Midbrain (tissue), 1 donor: ENCODE measurements at places on chromosomes 16 and 17.
A peak's percentile ranks its signal among the peaks of the same experiment; 100 is the strongest.

DNA sequence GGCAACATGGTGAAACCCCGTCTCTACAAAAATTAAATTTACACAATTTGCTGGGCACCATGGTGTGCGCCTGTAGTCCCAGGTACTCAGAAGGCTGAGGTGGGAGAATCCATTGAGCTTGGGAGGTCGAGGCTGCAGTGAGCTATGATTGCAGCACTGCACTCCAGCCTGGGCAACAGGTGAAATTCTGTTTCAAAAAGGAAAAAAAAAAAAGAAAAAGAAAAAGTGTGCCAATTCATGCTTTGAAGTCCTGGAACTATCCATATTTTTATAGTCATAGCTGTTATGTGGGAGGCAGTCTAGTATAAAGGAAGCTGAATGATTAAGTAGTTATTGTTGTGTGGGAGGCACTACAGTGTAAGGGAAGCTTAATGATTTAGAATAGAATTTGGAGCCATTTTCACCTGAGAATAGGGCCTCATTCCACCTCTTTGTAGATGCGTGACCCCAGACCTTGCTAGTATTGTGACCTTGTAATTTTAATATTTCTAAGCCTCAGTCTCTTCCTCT, 31.6 kb downstream of the IQCK start:
- DNase-seq: no peak

- DNase-seq: no peak
These were observed 46.6 kb downstream of the PLD6 start for GRCh38 chr17:17159571-17159970.

DNA sequence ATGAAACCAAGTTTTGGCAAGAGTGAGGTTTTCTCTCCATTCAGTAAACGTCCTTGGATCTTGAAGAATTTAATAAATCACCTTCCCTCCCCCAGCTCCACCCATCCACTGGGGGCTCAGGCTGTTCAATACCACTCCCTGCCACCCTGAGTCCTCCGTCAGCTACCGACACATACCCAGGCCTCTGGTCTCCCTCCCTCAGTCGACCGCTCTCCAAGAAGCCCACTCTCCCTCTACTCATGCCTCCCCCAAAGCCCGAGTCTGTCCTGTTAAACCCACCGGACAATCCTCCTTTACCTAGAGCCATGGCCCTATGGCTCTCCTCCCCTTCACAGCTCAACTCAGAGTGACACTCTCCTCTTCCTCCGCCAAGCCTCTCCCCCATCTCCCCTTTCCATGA, 19.7 kb upstream of the SLC4A1 start:
- no peak for DNase-seq

GRCh38 chr17:7883781-7884386, 4.7 kb upstream of the CHD3 start:
- DNase-seq: no peak

GRCh38 chr17:49995055-49995738, at the start of gene DLX3:
Gene DLX3 (minus strand): TSS chr17:49995224. CDS start chr17:49994998, 226 bp downstream.
- DNase-seq: no peak

DNA sequence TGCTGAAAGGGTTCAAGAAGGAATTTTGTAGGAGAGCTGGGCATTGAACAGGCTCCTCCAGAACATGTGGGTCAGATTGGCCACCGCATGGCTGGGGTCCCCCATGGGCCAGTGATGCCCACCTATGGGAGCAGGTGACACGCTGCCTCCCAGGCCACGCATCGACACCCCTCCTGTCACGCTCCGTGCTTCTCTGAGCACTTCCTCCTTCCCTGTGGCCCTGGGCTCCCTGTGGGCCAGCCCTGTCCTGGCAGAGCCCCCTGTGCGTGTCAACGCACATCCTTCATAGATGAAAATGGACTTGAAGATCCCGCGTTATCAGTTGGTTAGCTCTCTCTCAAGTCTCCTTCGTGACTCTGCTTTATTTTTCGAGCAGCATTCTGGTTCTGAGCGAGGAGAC, 160.3 kb downstream of the RPTOR start:
- DNase-seq: no peak

- no peak for DNase-seq
These were observed 14.7 kb upstream of the TVP23A start for GRCh38 chr16:10833271-10833670.

GRCh38 chr16:86193528-86194193, 294.7 kb downstream of the IRF8 start:
- no peak for DNase-seq

DNA sequence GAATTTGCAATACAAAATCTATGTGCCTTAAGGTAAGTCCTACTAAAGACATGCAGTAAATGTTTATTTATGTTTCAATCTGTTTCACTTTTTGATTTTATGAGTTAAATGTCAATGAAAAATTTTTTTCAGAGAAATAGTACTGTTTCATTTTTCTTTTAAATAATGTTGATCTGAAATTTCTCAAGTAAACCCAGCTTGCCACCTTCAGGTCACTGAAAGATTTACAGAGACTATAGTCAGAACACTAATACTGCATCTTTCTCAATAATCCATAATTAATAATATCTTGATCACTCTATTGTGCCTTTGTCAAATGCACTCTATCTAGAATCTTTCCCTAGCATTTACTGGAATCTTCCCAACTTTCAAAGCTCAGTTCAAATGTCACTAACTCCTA, 6.5 kb upstream of the DHX40 start:
- no peak for DNase-seq

GRCh38 chr16:87581857-87582215, 20.5 kb upstream of the JPH3 start:
- no peak for DNase-seq

- DNase-seq: peak; percentile 97
These were observed at the start of gene RPAIN for GRCh38 chr17:5419959-5420653. Gene RPAIN (plus strand): TSS chr17:5420182. CDS start chr17:5420211, 29 bp downstream.

- DNase-seq: no peak
These were observed 655 bp upstream of the NPTX1 start for GRCh38 chr17:80476877-80477646.

DNA sequence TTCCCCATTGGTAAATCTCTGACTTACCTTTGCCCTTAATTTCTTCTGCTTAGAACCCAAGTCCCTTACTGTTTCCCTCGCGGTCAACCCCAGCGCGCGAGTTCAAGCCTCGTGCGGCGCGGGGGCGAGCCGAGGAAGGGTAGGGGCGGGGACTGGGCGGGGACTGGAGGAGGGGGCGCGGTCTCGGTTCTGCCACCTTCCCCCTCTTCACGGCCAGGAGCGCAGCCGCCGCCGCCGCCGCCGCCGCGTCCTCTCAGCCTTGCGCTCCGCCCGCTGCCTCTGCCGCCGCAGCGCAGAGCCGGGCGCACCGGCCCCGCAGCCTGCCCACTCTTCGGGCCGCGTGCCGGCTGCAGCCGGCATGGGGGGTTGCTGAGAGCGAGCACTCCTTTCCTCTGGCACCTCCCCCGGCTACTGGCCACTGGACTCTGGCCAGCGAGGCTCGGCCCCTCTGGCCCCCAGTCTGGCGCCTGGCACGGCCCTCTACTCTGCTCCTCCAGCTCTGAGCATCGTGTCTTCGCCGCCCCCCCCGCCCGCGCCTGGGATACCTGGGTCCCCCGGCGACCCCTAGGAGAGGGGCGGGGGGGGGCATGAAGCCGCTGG, at the start of gene RAPGEFL1:
TSS of gene RAPGEFL1 (plus strand) at position 196 of the 600 bp plus-strand sequence. CDS start at position 588, 392 bp downstream.
- DNase-seq: peak; percentile 37

- no peak for DNase-seq
These were observed 44.3 kb downstream of the MPRIP start for GRCh38 chr17:17086585-17086984.

DNA sequence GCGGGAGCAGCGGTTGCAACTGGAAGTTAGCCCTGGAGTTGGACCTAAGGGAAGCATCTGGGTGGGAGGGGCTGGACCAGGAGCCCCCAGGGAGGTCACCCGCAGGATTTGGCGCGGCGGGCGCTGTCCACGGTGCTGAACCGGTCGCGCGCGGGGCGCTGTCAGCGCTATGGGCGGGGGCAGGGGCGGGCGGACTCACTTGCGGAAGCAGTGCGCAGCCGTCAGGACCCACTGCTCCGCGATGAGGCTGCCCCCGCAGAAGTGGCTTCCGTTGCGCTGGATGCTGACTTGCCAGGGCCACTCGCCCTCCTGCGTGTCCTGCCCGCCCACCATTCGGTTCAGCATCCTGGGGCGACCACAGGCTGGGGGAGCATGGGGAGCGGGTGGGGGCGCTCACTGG, 4.5 kb downstream of the PRSS27 start:
- DNase-seq: peak; percentile 14

DNA sequence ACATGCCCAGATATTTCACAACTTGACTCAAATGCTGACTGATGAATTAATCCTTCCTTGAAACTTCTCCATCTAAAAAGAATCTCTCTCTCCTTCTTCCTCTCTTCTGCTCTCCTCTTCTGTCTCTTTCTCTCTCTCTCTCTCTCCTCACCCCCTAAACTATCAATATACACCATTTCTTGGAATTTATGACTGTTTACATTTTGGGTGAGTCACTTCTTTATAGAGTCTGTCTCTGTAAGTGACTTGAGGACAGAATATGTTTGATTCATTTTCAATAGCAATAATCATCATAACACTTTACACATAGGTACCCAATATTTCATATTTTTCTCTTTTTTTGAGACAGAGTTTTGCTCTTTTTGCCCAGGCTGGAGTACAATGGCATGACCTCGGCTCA, 15.3 kb downstream of the OR3A1 start:
- DNase-seq: no peak

DNA sequence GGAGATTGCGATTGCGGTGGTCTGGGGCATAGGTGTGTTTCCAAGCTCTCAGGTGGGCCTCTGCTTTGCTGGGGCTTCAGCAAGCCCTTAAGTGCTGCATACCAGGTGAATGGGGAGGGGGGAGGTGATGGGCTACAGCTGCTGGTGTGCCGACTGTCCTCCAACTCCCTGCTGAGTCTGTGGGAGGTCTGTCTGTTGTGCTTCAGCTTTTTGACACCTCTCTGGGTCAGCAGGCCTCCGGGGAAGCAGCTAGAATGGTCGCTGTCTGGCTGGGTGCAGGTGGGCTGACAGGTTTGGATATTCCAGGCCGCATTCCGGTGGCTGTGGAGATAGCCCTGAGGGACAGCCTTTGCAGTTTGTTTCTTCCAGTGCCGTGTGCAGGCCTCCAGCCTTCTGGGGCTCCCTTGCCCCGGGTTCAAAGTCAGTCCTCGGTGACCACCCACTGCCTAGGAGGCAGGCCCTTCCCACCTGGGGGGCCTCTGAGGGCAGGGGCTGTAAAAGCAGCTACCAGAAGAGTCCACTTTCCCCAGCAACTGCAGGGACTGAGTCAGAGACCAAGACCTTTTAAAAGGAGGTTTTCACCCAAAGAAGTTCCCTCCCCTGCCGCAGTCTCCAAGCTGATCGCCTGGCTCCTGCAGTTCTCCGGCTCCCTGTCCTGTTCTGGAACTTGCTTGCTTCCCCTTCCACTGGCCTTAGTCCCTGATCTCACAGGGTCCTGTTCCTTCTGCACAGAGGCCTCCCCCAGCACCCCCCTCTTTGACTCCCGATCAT, 2.0 kb upstream of the TTYH2 start:
- no peak for DNase-seq

- no peak for DNase-seq
These were observed 243.1 kb downstream of the SEC14L1 start for GRCh38 chr17:77383613-77384608.

GRCh38 chr16:35525979-35526590, 2066.7 kb downstream of the TP53TG3F start:
- DNase-seq: no peak

DNA sequence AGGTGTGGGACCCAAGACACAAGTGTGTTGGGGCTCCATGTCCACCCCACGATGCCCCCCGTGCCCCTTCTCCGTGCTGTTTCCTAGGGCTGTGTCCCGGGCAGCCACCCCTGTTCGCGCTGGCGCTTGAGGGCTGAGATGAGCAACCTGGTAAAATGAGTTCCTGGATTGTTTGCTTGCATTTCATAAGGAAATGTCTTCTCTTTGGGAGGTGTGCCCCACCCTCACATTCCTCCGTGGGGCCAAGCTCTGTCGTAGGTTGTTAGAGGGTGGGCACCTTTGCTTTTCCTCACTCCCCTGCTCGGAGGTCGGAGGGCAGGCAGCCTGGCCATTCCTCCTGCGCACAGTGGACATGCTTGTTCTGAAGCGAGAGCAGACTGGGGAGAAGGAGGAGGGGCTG, 171.3 kb upstream of the CHMP6 start:
- no peak for DNase-seq

DNA sequence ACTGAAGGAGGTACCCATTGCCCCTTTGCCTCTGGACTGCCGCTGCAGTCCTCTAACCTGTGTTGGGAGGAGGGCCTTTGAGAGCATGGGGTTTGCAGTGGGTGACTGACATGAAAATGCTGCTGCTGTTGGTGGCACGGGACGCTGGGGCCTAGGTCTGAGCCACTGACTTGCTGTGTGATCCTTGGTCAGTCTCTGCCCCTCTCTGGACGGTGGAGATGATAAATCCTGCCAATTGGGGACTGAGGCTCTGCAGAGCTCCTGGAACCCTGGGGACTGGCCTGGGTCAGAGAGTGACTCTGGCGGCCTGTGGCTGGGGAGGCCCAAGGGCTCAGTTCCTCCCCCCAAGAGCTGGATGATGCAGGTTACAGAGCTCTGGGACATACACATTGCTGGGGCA, 6.1 kb upstream of the PYDC1 start:
- no peak for DNase-seq

GRCh38 chr17:28188841-28189263, 130.1 kb upstream of the TMEM97 start:
- no peak for DNase-seq

- no peak for DNase-seq
These were observed 3.7 kb downstream of the PRSS8 start for GRCh38 chr16:31131841-31132271.

DNA sequence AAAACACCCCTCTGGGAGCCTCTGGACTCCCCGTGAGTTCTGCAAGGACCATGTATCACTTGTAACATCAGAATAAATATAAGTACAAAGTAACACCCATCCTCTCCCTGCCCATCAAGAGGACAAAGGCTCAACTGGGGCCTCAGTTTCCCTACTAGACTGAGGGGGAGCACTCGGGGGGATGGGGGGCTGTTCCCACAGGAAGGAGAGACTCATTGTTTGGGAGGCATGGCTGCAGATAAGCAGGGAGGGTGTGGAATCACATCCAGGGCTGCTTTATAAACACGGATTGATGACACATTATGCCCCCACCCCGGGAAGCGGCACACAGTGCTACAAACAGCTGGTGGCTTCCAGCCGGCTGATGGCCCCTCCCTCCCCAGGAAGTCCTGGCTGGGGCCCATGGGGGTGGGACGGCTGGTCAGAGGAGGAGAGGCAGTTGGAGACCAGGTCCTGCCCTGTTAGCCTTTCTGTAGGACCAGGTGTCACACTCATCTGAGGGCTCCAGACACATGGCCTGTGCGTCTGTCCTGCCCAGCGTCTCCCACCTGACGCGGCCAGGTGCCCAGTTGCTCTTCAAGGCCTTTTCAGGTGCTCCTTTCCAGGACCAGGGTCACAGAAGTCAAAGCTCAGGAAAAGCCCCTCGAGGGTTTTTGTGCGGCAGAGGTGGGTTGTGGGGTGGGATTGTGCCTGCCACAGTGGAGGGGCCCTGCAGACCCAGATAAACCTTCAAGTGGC, 1.3 kb upstream of the MPG start:
- DNase-seq: no peak

GRCh38 chr16:85992359-85992758, 93.4 kb downstream of the IRF8 start:
- no peak for DNase-seq

DNA sequence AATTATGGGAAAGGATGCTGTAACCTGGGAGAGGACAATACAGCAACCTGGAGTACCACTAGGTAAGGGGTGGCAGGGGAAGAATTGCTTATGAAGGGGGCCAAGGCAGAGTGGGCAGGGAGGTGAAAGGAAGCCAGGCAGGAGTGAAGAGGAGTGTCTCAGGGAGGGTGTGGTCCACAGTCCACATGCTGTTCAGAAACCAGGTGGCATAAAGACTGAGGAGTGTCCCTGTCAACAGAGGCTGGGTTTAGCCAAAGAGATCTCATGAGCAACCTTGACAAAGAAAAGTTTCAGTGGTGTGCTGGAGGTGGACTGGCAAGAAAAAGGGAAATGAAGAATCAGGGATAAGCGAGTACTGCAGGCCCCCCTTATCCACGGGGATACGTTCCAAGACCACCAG, 88.4 kb downstream of the SPACA3 start:
- no peak for DNase-seq
